Activated naive CD4-positive, alpha-beta T cell (primary cell): ENCODE measurements at places on chromosomes 5 and 9.

DNA sequence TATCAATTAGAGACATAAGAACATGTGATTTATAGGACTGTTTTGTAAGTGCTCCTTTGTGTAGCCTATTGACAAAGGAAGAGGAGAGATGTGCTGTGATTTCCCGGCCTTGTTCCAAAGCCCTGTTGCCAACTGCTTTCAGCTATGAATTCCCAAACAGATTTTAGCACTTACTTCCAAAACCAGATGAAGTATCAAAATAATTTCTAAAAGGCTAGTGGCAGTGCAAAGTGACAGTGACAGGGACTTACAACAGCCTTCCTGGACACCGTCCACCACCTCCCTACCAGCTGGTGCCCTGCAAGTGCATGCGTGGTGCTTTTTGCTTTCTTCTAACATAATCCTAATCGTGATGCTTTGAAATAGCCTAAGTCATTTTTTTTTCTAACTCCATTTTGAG, 254.1 kb upstream of the ACTBL2 start:
- no peak for DNase-seq

DNA sequence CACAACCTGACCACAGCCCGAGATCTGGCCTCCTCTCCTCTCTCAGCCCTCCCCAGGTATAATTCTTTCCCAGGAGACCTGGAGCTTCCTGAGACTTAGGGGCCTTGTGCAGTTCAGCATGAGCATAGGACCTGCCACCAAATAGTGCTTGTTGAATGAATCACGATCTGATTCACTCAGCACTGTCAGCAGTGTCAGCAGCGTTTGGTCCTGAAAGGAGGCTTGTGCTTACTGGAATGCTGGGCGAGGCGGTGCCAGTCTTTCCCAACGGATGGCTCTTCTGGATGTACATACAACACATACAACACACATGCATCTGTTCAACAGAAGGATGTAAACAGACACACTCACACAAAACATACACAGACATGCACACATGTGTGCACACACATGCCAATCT, 173.3 kb downstream of the COL23A1 start:
- no peak for DNase-seq

GRCh38 chr5:66908230-66908629, 288.4 kb downstream of the CD180 start:
- no peak for DNase-seq

DNA sequence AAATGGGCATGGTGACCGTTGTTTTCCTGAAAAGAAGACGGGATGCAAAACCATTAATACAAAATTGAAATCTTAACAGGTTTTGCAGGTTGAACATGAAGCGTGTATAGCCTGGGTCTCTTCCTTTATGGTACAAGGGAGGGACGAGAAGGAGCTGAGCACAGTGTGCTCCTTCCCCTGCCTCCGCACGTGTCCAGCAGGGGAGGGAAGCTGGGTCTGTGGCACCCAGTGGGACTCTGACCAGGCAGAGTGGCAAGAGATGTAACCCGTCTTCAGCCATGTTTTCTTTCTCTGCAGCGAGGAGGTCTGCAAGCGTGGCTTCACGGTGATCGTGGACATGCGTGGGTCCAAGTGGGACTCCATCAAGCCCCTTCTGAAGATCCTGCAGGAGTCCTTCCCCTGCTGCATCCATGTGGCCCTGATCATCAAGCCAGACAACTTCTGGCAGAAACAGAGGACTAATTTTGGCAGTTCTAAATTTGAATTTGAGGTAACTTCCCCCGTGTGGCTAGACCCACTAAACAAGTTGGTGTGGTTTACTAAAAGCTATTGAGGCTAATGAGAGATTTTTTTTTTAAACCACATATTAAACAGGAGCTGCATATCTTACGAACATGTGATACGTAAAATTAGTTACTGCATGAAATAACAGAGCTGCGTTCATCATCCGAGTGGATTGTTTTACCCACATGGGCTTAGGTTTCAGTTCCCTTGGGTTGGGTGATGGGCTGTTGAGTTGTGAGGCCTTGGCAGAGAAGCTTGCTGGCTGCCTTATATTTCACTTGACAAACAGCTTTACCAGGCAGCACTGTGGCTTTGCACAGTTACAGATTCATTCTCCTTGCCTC, 143.7 kb downstream of the TRIO start:
- no peak for DNase-seq

- no peak for DNase-seq
These were observed 10.3 kb downstream of the SEMA6A start for GRCh38 chr5:116564312-116564711.

DNA sequence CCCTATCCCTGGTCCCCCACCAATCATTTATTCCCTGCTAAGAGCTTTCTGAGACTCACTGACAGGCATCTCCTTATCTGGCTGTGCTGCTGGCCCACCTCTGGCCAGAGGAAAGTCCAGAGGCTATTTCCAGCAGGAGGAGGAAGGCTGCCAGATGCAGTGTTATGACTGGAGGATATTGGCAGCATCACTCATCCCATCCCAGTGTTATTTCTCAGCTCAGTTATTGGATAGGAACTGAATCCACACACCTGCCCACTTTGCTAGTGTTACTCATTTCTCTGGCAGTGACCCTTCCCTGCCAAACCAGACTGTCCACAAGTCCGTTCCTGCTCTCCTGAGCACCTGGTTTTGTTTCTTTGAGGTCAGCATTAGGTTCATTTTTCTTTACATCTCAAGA, 228.2 kb downstream of the GRIA1 start:
- DNase-seq = no peak

- no peak for DNase-seq
These were observed 78.7 kb upstream of the SAP30L start for GRCh38 chr5:154367101-154367500.

DNA sequence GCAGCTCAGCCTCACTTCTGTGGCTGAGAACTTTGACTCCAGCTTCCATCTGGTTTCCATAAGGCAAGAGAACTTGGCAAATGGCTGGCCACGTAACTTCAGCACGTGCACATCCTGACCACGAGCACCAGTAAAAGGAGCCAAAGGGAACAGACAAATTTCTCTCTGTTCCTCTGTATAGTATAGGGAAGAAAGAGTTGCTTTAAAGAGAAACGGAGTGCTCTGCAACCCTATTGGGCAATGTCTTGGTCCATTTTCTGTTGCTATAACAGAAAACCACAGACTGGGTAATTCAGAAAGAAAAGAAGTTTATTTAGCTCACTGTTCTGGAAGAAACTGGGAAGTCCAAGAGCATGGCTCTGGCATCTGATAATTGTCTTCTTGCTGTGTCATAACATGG, 558.7 kb downstream of the ACTL7B start:
- no peak for DNase-seq

- no peak for DNase-seq
These were observed 63.7 kb downstream of the LMX1B start for GRCh38 chr9:126677188-126678084.

DNA sequence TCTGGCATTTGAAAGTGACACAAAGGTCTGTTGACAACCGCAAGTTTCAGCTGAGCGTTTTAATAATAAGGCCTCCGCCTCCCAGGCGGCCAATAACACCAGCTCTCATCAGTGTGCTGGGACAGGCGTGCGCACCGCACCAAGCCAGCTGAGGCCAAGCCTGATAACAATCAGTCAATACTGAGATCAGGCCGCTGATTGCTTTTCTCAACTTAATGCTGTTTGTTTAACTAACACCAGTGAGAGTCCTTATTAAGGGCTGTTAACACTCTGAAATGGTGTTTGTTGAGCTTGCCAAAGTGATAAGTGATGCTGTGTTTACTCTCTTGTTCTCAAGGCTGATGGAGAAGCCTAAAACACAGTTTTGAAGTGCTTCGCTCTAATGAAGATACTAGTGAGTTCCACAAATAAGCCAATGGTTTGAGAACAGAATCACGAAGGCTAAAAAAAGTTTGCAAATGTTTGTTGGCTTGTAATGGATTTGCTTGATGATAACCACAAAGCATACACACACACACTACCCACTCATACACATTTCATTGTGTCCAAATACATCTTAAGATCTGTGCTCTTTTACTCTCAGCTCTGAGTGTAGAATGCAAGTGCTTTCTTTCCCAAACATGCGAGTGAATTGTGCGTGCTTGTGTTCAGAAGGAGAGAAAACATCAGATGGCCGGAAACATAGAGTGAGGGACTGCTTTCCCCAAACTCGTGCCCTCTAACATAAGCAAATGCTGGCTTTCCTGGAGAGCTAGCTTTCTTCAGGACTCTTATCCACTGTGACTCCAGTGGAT, 330.4 kb upstream of the KLF4 start:
- no peak for DNase-seq

DNA sequence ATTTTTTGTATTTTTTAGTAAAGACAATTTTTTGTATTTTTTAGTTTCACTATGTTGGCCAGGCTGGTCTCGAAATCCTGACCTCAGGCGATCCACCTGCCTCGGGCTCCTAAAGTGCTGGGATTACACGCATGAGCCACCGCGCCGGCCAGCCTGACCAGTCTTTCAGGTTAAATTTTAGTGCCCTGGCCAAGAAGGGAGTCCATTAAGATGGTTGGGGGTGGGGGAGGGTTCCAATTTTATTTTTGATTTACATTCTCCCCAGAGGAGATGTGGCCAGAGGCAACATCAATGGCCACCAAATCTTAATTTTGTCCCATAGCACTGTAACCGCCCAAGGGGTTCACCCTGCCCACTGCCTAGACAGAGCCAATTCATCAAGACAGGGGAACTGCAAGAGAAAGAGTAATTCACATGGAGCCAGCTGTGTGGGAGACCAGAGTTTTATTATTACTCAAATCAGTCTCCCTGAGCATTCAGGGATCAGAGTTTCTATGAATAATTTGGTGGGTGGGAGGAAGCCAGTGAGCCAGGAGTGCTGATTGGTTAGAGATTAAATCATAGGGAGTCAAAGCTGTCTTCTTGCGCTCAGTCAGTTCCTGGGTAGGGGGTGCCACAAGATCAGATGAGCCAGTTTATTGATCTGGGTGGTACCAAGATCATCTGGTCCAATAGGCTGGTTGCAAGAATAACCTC, 24.7 kb downstream of the TBCA start:
- DNase-seq = no peak

DNA sequence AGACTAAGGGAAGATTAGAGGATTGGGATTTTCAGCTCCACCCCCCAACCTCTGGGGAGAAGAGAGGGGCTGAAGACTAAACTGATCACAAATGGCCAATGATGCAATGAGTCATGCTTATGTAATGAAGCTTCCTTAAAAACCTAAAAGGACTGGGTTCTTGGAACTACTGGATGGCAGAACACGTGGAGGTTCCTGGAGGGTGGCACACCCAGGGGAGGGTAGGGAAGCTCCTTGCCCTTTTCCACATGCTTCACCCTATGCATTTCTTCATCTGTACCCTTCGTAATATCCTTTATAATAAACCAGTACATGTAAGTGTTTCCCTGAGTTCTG, 48.6 kb downstream of the ARHGEF28 start:
- DNase-seq = no peak

DNA sequence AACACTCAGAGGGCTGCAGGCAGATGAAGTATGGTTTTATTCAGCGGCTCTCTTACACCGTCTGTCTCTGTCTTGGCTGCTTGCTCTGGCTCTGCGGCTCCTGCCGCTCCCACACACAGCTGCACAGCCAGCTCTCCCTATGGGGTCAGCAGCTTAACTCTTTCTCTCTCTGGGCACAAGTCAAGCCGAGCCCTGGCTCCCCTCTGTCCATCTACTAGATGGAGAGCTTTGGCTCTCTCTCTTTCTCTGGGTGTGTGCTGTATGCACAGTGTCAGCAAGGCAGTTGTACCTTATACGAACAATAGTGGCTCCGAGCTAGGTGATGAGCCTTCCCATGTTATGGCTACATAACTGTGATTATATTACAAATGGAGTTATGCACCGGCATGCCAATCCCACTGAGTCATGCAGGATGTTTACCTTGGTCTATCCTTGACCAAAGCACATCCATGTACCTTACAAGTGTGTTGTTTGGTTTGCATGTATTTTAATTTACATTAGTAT, 19.3 kb upstream of the PPP2CA start:
- no peak for DNase-seq

DNA sequence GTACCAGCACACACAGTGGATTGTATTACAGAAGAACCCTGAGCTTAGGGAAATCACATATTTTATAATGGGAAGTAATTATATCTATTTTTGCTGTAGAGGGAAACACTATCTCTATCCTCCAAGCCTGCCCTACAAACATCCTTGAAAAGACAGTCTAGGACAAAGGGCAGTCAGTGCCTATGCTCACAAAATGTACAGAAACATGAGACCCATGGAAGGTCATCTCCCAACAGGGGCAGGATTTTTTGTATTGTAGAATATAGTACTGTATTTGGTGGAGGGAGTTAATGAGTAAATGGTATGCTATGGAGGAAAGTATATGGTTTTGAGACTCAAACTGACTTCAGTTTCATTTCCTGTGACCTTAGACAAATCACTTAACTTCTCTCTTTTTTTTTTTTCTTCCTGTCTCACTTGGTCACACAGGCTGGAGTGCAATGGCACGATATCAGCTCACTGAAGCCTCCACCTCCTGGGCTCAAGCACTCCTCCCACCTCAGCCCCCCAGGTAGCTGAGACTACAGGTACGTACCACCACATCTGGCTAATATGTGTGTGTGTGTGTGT, 5.8 kb upstream of the RAB14 start:
- DNase-seq = no peak

- no peak for DNase-seq
These were observed 15.0 kb downstream of the DOCK2 start for GRCh38 chr5:169652057-169652456.

- DNase-seq = no peak
These were observed 18.6 kb upstream of the ANKRD18A start for GRCh38 chr9:38638881-38639576.

DNA sequence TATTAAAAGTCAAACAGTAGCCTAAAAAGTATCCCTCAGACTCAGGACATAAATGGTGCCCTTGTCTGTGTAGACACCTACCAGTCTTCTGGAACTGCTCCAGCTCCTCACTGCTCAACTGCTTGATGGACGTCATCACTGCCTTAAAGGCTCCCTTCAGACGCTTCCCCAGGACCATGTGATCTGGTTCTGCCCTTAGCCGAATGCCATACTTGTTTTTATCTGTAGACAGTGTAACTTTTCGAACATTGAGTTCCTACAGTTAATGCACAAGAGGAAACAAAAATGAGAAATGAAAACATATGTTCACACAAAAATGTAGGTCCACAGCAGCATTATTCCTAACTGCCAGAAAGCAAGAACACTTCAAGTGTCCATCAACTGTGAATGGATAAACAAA, 46.2 kb downstream of the IARS1 start:
- DNase-seq = no peak

DNA sequence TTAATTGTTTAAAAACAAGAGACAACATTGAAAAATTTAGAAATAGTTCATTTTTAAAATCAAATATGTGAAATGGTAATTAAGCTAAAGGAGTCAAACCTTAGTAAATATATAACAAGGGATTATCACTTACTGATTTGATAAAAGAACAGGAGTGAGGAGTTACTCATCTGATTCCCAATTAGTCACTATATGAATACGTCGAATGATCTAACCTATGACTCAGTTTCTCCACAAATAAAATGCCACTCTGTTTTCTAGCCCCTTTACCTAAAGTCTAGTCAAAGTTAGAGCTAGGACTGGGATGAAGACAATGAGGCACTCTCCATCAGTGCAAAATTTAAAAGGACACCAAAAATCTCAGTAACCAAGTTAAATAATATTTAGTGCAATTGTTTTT, 70.4 kb upstream of the RASEF start:
- DNase-seq = no peak

GRCh38 chr9:104907278-104907951, 20.5 kb downstream of the ABCA1 start:
- DNase-seq = no peak
